ENCODE measurements at places on chromosomes 6 and 20. TPM values are rescaled to one million over a fixed set of nuclear protein-coding genes. Genes with fewer than 3 reads are reported as not detected.

DNA sequence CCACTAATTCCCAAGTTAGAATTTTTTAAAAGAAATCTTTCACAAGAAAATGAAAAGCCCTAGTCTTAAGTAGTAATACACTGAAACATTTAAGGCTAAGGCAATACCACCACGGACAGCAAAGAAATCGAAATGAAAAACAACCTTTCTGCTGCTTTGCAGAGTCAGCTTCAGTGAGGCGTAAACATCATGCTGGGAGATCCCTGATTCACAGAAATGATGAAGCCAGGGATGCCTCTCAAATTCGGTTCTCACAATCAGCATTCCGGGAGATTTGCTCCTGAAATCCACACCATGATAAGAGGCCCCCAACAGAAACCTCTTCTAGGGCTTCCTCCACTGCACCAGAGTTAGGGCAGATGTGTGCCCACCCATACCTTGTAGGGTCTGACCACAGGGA lies 18.6 kb downstream of the RRBP1 start:
- DNase-seq, result no peak

GRCh38 chr6:129104131-129104530 lies 221.2 kb downstream of the LAMA2 start:
- DNase-seq, result no peak

GRCh38 chr6:38436726-38437465 lies 202.8 kb downstream of the BTBD9 start:
- no peak for DNase-seq

DNA sequence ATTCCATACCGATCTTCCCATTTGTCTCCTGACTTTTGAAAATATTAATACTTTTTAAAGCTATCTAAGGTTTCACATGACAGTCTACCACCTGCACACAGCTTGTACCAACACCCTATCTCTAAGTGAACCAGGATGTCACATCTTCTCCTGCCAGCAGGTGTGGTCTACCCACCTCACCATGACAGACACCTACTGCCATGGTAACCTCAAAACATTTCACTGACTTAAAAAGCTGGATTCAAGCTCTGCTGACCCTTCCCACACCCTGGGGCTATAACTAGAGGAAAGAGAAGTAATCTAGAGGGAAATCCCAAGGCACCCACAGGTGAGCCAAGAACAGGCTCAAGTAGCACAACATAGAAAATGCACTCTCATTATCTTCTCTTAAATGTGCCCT lies 1.2 kb downstream of the SLC17A3 start:
- DNase-seq, result no peak

GRCh38 chr6:32854376-32855178 lies 585 bp downstream of the PSMB9 start:
- peak; percentile 48 for DNase-seq

GRCh38 chr6:31529329-31530150 lies 778 bp downstream of the MCCD1 start:
- DNase-seq, result no peak

Gene UBE3D
- 3.6 TPM for total RNA-seq

Gene OR2H2
- total RNA-seq, result not detected

Measured in mucosa of gallbladder (tissue), 1 donor.